ENCODE measurements at places on chromosomes 16 and 17.

DNA sequence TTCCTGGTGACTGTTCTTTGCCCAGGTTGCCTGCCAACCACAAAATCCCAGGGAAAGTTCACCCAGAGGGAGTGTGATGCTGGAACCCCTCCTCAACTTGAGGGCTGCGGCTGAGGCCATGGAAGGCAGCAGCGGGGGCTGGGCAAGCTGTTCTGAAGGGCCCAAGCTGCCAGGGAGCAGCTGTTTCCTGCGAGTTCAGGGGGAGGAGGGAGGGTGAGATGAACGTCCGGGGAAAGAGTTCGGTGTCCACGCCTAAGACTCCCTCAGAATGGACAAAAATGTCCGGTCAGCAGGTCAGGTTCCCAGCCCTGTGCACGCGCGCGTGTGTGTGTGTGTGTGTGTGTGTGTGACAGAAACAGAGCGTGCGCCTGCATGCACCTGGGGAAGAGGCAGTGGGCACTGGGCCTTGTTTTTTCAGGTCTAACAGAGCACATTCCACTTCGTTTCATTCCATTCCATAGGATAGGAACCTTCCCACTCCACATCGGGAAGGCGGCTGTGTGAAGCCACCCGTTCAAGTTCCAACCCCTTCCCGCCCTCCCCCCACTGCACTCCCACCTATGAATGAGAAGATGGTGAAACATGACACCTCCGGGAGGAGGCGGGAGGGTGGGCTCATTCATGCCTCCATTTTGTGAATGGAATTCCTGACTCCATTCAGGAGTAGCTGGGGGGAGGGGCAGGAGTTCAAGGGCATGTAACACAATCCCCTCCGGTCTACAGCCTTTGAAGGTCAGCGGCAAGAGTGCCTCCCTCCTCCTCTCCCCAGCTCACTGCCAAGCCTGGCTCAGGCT lies 15.7 kb downstream of the ETV4 start:
- no peak for DNase-seq

- no peak for DNase-seq
Measured at GRCh38 chr17:40461732-40462342, 18.6 kb downstream of the IGFBP4 start.

GRCh38 chr17:38742411-38743308 lies 5.5 kb downstream of the PCGF2 start:
- DNase-seq, result no peak

GRCh38 chr17:17469996-17470395 lies 6.8 kb upstream of the MED9 start:
- no peak for DNase-seq

GRCh38 chr16:27687605-27688004 lies 137.7 kb downstream of the KATNIP start:
- DNase-seq, result no peak

- DNase-seq, result no peak
Measured at GRCh38 chr16:12296406-12296805, 319.9 kb downstream of the SNX29 start.

GRCh38 chr16:71880176-71880575 lies 3.8 kb downstream of the ZNF821 start:
- DNase-seq, result no peak

DNA sequence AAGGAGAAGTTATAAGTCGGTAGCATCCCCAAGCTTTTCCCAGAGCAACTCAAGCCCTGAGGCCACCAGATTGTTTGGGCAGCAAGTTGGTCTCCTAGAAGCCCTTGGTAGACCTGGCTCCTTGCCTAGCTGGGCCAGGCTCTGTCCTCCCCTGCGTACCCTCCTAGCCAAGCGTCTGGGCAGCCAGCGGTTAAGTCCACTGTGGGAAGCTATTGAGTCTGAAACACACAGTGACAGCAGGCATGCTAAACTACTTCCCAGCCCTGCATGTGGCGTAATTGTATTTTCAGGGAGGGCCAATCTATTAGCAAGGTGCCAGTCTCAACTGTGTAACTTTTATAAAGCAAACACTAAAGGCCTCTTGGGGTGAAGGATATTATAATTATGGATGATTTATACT lies 419.1 kb upstream of the RBFOX1 start:
- DNase-seq, result no peak

GRCh38 chr17:75069783-75070182 lies 18.0 kb upstream of the SLC16A5 start:
- DNase-seq, result no peak

DNA sequence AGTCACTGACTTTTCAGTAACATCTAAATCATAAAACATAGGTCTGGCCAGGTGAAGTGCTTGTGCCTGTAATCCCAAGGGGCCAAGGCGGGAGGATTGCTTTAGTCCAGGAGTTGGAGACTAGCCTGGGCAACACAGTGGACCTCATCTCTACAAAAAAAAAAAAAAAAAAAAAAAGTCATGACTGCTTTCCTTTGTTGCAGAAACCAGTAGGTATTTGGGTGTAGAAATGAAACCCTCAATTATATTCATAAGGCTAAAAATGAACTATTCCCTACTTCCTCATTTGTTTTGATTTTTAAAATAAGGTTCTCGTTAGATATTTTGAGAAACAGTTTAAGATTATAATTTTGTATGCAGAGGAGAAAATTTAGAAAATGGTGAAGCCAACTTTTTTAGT lies 26.0 kb downstream of the PITPNC1 start:
- DNase-seq, result no peak

DNA sequence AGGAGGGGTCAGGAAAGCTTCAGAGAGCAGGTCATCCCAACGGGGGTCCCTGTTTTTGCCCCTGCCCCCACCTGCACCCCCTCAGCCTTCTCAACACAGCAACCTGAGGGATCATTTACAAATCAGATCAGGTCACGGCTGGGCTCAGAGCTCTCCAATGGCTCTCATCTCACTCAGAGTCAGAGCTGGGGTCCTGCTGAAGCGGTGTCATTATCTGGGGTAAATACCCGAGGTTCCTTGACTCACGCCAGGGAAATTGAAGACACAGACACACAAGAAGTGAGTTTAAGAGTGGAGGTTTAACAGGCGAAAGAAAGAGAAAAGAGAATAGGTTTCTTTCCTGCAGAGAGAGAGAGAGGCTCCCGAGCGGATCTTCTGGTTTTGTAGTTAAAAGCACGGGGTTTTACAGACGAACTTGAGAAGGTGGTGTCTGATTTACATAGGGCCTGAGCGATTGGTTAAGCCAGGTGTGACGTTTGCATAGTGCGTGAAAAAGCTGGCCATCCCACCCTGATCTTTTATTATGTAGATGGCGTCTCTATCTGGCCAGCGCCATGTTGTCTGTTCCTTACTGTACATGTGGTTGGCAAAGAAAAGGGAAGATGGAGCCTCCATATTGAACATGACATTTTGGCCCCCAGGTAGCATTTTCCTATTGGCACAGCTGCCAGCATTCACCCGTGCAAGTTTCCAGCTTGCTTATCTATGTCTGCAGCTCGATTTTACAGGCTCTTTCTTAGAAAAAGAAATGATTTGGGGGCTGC lies 51.4 kb downstream of the WSB1 start:
- DNase-seq, result no peak

DNA sequence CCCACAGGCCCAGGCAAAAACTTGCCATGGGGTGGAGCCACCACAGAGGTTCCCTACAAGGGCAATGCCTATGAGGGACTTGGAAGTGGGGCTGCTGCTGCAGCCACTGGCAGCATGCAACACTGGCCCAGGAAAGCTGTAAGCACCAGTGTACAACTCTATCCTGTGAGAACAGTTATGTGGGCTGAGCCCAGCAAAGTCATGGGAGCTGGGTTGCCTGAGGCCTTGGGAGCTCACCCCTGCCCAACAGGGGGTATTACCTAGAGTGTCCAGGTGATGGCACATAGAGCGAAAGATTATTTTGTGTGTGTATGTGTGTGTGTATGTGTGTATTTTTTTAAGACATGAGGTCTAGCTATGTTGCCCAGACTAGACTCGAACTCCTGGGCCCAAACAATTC lies 57.0 kb downstream of the TANC2 start:
- no peak for DNase-seq

GRCh38 chr16:12459391-12460063 lies 344.2 kb downstream of the CPPED1 start:
- no peak for DNase-seq

DNA sequence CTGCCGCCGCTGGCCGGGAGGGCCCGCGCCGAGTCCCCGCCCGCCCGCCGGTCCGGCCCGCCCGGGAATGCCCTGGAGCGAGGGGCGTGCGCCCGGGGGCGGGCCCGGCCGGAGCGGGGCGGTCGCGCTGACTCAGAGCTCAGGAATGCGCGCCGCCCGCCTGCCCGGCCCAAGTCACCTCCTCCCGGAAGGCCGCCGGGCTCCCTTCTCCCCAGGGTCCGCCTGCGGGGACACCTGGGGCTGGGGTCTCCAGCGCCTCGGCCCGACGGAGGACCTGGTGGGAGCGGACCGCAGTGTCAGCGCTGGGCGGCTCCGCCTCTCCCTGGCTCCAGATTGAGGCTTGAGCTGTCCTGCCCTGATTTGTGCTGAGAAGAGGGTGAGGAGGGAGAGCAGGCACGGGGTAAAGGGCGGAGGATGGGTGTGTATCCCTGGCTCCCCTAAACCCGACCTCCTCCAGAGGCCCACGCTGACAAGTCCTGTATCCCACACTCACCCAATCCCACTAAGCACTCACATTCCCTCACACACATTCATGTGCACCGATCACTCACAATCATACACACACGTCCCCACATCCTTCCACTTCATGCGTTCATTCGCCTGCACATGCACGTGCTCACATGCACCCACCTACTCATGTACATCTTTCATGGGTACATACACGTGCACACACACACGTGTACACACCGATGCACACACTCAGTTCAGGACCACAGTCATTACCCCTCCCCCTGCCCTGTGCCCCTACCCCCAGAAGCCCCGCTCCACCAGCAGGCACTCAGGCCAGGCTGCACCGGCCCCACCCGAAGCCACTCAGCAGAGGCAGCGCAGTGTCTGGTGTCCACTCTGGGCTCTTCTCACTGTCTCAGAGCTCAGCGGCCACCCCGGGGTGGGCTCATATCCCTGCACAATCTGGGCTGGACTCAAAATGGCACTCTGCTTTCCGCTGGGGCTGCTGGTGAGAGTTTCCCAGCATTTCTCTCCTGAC lies at the start of gene RHBDF1:
Gene RHBDF1 (minus strand): TSS at position 71 of the 988 bp plus-strand sequence. CDS start 7,616 bp downstream, outside the sequence.
- DNase-seq, result no peak

- DNase-seq, result no peak
Measured at GRCh38 chr17:17938388-17939107, 33.7 kb downstream of the TOM1L2 start.

DNA sequence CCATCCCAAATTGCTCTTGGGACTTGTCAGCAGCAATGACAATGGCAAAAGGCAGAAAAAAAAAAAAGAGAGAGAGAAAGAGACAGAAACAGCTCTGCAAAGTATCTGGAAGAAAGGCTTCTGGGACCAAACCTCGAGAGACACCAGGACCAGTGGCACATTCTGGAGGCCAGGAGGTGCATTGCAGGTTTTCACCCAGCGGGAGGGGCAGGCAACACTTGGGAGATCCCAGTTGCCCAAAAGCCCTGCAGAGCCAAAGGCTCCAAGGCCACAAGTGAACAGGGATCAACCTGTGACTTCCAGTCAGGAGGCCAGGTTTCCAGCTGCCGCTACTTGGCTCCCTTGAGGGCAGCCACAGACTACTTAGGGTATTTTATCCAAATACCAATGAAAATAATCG lies 110.8 kb upstream of the CDH5 start:
- DNase-seq, result no peak

- DNase-seq, result no peak
Measured at GRCh38 chr17:8016632-8017424, 14.4 kb downstream of the GUCY2D start.

GRCh38 chr17:35540589-35541404 lies 3.3 kb upstream of the SLFN12L start:
- DNase-seq, result no peak

- DNase-seq, result no peak
Measured at GRCh38 chr16:10485698-10486382, 94.6 kb downstream of the EMP2 start.

- DNase-seq, result no peak
Measured at GRCh38 chr17:77676237-77676661, 282.3 kb upstream of the TNRC6C start.

DNA sequence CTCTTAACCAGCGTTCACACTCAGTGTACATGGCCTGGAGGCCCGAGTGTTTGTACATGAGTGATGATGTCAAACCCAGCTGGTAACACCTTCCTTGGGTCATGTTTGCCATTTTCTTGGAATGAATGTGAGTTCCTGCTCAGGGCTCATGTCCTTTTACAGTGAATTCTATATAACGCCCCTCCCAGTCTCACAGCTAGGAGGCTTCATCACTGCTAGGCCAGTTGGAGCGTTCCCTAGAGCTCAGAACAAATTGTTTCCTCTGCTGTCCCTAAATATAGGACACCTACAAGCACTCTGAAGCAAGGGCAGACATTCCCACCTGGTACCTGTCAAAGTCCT lies 5.5 kb downstream of the TIMM22 start:
- DNase-seq, result no peak

- no peak for DNase-seq
Measured at GRCh38 chr17:37117373-37118142, 168.8 kb downstream of the AATF start.

DNA sequence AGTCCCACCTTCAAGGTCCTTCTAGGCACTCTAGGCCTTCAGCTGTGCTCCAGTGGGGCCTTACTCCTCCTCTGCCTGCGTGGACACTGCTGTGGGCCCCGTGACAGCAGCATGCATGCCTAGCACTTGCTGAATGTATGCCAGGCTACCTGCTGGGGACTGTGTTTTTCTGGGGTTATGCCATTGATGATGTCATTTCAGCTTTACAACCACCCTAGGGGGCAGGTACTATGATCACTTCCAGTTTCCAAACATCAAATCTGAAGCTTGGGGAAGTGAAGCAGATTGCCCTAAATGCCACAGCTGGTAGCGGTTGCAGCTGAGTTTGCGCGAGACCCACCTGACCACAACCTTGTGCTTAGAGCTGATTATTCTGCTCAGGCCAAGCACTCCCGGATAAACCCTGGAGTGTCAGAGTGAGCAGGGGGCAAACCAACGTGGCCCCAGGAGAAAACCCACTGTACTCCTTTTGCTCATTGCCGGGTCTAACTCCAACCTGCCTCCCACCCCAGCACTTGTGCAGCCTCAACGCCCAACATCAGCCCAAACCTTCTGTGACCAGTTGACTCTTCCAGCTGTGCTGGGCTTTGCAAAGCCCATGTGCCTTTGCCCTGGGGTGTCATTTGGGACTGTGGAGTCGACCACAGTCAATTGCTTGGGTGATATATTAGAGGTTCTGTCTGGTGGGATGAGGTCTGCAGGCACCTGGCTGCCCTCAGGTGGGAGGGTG lies 168.4 kb downstream of the ENGASE start:
- no peak for DNase-seq

DNA sequence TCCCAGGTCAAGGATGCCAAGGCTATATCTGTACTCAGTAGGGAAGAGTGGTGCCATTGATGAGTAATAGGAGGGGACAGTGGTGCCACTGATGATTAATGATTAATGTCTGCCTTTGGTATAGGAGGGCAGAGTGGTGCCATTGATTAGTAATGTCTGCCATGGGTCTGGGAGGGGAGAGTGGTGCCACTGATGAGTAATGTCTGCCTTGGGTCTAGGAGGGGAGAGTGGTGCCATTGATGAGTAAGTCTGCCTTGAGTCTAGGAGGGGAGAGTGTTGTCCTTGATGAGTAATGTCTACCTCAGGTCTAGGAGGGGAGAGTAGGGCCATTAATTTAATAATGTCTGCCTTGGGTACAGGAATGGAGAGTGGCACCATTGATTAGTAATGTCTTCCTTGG lies 507.8 kb upstream of the EEF2KMT start:
- DNase-seq, result no peak

- no peak for DNase-seq
Measured at GRCh38 chr17:41383690-41384089, 1.6 kb upstream of the KRT34 start.

- no peak for DNase-seq
Measured at GRCh38 chr17:7095625-7096024, 15.6 kb upstream of the CLEC10A start.

Measured in stimulated activated CD4-positive, alpha-beta T cell treated with anti-CD3 and anti-CD28 coated beads, TNF-alpha, amount 100 ng/mL, for 4 hours (primary cell).